A549 treated with CpdA at 1 μM for 4 hours (cell line): ENCODE measurements at places on chromosomes 5 and 9. TPM values are rescaled to one million over a fixed set of nuclear protein-coding genes. Genes with fewer than 3 reads are reported as not detected.

PCDHB9 gene
- total RNA-seq = 0.01 to 0.03 TPM in 2 of 5 replicates, not detected in the others

PRSS3 gene
- 11.1 to 15.9 TPM (median 14.0 TPM) in 5 replicates for total RNA-seq

TMEM171 gene
- 3.9 to 6.9 TPM (median 4.9 TPM) in 5 replicates for total RNA-seq

PAIP1 gene
- 102 to 127 TPM (median 112 TPM) in 5 replicates for total RNA-seq

KLHL3 gene
- total RNA-seq = 0.16 to 0.53 TPM (median 0.29 TPM) in 5 replicates

FYB1 gene
- 14.0 to 21.7 TPM (median 15.1 TPM) in 5 replicates for total RNA-seq

IFNA21 gene
- not detected in 5 replicates for total RNA-seq

CCL21 gene
- not detected in 5 replicates for total RNA-seq

GARNL3 gene
- total RNA-seq = 2.0 to 4.8 TPM (median 2.5 TPM) in 5 replicates

C5orf58 gene
- total RNA-seq = not detected in 5 replicates

TOMM5 gene
- total RNA-seq = 308 to 352 TPM (median 333 TPM) in 5 replicates

PGM5 gene
- not detected in 5 replicates for total RNA-seq

MLANA gene
- not detected in 5 replicates for total RNA-seq

IL13 gene
- total RNA-seq = 0.07 TPM in 1 of 5 replicates, not detected in the others

DBH gene
- not detected in 5 replicates for total RNA-seq

STING1 gene
- total RNA-seq = 0.81 to 1.2 TPM (median 1.1 TPM) in 5 replicates

DMRT3 gene
- total RNA-seq = not detected in 5 replicates

LCN15 gene
- total RNA-seq = 0.09 TPM in 1 of 5 replicates, not detected in the others

DOLK gene
- total RNA-seq = 28.0 to 38.9 TPM (median 36.5 TPM) in 5 replicates

NDUFAF2 gene
- 75.3 to 83.1 TPM (median 78.9 TPM) in 5 replicates for total RNA-seq

NOP16 gene
- total RNA-seq = 114 to 148 TPM (median 129 TPM) in 5 replicates

SYNPO gene
- total RNA-seq = 25.3 to 32.6 TPM (median 29.7 TPM) in 5 replicates

EQTN gene
- not detected in 5 replicates for total RNA-seq

BAAT gene
- total RNA-seq = 0.47 to 0.79 TPM (median 0.58 TPM) in 5 replicates

SPATA31D4 gene
- total RNA-seq = not detected in 5 replicates

DMGDH gene
- 0.27 TPM in 1 of 5 replicates, not detected in the others for total RNA-seq

APBA1 gene
- total RNA-seq = 0.10 to 0.43 TPM (median 0.33 TPM) in 5 replicates

GAS1 gene
- total RNA-seq = 0.05 to 0.13 TPM (median 0.10 TPM) in 5 replicates

TBC1D13 gene
- 18.3 to 23.3 TPM (median 21.4 TPM) in 5 replicates for total RNA-seq

ARHGEF28 gene
- total RNA-seq = 13.3 to 16.6 TPM (median 14.9 TPM) in 5 replicates

GABBR2 gene
- total RNA-seq = 0.09 to 1.7 TPM (median 0.50 TPM) in 5 replicates

TIMD4 gene
- total RNA-seq = 0.91 to 1.9 TPM (median 1.6 TPM) in 5 replicates

IL4 gene
- total RNA-seq = not detected in 5 replicates

CDK5RAP2 gene
- total RNA-seq = 30.6 to 32.1 TPM (median 31.6 TPM) in 5 replicates

CDHR2 gene
- 0.04 to 0.15 TPM (median 0.10 TPM) in 4 of 5 replicates, not detected in the other for total RNA-seq

VLDLR gene
- 17.8 to 24.5 TPM (median 22.4 TPM) in 5 replicates for total RNA-seq

LRRC8A gene
- total RNA-seq = 36.1 to 43.2 TPM (median 42.1 TPM) in 5 replicates

NEUROG1 gene
- not detected in 5 replicates for total RNA-seq

TLR4 gene
- total RNA-seq = 0.06 to 0.34 TPM (median 0.10 TPM) in 5 replicates

CKMT2 gene
- not detected in 5 replicates for total RNA-seq

ARL14EPL gene
- total RNA-seq = 0.07 to 0.69 TPM (median 0.39 TPM) in 5 replicates

SHISAL2B gene
- total RNA-seq = not detected in 5 replicates

RETREG1 gene
- total RNA-seq = 1.5 to 2.6 TPM (median 2.3 TPM) in 5 replicates

JAKMIP2 gene
- total RNA-seq = not detected in 5 replicates

CXCL14 gene
- total RNA-seq = 0.07 to 0.20 TPM (median 0.17 TPM) in 4 of 5 replicates, not detected in the other

SLC4A9 gene
- total RNA-seq = 0.01 TPM in 1 of 5 replicates, not detected in the others

CRB2 gene
- total RNA-seq = 0.05 to 0.09 TPM (median 0.06 TPM) in 5 replicates

MCTP1 gene
- total RNA-seq = 7.3 to 14.1 TPM (median 9.2 TPM) in 5 replicates

RASGEF1C gene
- total RNA-seq = 0.07 to 0.18 TPM (median 0.11 TPM) in 3 of 5 replicates, not detected in the others

CTSV gene
- 12.2 to 15.9 TPM (median 12.9 TPM) in 5 replicates for total RNA-seq

OR5C1 gene
- total RNA-seq = not detected in 5 replicates
